Activated CD8-positive, alpha-beta memory T cell treated with anti-CD3 and anti-CD28 coated beads for 24 hours (primary cell): ENCODE measurements at places on chromosomes 1 and 21.

DNA sequence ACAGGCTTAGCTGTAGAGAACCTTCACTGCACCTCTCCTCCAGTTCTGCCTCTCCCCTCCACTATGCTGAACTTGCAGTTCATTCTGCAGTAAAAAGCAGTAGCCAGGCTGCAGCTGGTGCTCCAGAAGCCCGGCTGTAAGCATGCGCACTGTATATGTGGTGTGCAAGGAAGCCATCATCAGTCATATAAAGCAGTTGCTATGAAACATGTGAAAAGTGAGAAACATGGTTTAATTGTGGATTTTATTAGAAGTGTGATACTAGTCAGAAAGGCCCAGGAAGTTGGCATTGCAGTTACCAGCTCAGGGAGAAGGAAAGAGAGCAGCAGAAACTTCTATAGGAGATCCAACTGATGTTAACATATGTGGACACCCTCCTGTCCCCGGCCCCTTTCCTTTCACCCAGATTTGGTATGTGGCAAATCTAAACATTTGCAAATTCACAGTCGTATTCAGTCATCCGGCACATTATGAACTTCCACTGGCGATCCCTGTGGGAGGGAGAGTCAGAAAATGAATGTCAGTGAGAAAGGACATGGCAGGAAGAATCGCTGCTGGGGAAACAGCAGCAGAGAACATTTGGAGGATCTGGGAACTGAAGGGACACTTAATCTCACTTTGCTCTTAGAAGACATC lies 32.8 kb downstream of the DPT start:
- no peak for DNase-seq

GRCh38 chr1:12567288-12567819 lies 50.7 kb downstream of the DHRS3 start:
- DNase-seq: no peak

GRCh38 chr1:183461350-183461749 lies 10.9 kb upstream of the SMG7 start:
- DNase-seq: no peak

GRCh38 chr1:213782941-213783672 lies 204.7 kb upstream of the PROX1 start:
- no peak for DNase-seq

DNA sequence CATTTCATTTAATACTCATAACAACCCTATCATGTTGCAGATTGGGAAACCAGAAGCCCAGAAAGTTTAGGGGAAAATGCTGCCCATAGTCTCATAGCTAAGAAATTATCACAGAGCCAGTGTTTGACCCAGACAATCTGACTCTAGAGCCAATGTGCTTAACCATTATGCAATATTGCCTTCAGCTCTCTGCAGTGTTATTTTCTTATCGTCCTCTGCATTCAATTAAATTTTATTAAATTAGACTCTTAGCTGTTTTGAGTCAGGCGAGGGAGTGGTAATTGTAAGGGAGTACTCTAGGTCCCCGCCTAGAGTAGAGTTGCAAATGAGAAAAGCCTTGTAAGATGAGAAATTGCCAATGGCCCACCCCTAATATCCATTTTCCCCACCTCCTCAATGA lies 191.1 kb downstream of the TTLL7 start:
- no peak for DNase-seq

GRCh38 chr1:236421850-236422516 lies 27.9 kb downstream of the EDARADD start:
- no peak for DNase-seq

GRCh38 chr1:220421508-220421907 lies 106.4 kb upstream of the MARK1 start:
- no peak for DNase-seq

DNA sequence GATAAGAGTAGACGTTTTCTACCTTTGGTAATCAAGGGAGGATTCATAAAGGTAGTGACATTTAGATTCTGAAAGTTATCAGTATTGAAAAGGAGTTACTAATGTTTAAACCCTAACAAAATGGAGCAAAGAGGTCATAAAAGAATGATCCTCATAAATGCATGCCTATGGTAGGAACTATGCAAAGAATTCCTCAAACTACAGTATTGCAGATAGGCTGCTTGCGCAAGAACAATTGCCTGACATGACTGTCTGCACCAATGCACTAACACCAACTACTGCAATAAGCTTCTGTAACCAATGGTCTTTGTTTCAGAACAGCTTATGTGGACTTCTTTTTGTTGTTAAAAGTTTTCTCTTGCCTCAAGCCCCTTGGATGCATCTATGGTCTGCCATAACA lies 597.3 kb upstream of the ADGRL4 start:
- DNase-seq: no peak

GRCh38 chr1:228459091-228459993 lies 27.8 kb upstream of the RNF187 start:
- DNase-seq: peak; percentile 82

GRCh38 chr1:42442662-42443061 lies 13.2 kb downstream of the ZMYND12 start:
- no peak for DNase-seq

DNA sequence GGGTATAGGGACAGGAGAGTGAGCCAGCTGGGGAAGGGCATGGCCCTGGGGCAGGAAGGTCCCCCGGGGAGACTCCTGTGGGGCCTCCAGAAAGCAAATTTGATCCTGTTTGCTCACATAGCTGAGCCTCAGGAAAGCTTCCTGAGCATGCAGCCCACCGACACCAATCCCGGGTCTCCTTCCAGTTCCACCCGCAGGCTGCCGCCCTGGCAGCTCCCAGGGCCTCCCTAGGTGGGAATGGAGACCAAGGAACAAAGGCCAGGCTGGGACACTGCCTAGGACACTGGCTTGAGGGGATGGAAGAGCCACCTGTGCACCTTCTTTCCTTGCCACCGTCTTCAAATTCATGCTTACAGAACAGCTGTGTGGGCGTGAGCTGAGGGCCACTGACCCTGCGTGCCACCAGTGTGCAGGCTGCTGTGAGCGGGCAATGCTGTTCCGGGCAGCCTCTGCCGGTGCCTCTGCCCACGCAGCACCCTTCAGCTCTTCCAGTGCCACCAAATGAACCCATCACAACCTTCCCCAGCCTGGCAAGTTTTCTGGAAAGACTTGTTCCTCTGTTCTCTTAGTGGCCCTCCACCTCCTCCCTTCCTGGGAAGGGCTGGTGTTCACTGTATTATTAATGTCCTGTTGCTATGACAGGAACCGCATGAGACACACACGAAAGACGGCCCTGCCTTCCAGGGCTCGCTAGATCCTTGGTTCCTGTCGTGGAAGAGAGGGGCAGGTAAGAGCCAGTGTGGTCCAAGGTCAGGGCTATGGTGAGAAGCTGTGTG lies 53.6 kb downstream of the ACBD3 start:
- peak; percentile 42 for DNase-seq

- no peak for DNase-seq
These were observed 367.6 kb downstream of the HLX start for GRCh38 chr1:221246628-221247415.

DNA sequence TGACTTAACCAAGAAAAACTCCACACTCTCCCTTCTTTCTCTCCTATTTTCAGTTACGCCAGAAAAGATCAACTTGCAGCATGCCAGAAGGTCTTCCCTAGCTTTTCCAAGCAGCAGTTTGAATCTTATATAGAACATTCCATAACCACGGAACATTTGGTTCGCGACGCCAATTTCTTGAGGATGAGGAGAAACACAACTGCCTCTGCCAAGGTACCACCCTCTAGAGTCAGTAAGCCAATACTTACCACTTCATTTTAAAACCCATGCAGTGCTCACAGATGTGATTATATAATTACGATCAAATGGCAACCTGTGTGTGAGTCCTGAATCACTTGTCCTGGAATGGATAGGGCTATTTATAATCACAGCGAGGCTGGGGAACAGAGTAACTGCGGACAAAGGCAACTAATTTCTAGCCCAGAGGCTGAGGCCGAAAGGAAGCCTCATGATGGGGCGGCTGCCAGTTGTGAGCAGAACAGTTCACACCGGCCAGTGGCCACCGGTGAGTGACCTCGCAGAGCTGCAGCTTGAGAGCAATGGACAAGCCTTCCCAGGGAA lies 43.2 kb upstream of the BACE2 start:
- no peak for DNase-seq

- no peak for DNase-seq
These were observed 49.8 kb downstream of the LYPLAL1 start for GRCh38 chr1:219223496-219223895.

DNA sequence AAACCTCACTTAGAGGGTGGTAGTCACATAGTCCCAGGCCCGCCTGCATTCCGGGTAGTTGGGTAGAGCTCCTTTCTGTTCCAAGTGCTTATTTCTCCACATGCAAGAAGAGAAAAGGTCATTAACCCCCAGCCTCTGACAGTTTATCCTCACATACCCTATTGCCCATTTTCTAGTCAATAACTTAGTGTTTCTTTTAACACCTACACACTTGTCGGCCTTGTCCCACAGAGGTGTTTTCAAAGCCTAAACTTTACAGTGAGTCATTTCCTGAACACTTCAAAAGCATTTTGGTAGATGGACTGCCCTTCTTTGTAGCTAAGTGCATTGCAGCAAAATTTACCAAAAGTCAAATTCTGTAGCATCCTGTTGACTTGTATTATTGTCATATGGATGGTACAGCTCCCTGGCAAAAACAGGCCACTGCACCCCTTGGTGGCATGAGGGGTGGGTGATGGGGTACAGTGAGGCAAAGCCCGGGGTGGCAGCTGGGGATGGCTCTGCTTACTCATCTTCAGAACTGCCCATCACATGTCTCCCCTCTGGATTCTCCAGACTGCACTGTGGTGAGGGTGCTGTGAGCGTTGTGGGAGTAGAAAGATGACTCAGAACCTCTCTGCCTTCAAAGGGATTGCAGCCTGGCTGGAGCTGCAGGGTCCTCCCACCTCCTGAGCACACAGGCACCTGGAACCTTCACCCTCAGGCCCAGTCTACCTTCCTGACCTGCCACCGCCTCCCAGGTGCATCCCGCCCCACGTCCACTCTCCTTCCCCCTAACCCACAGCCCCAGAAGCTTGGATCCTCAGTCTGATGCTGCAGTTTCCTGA lies 45.8 kb upstream of the DMRTB1 start:
- DNase-seq: peak; percentile 85

DNA sequence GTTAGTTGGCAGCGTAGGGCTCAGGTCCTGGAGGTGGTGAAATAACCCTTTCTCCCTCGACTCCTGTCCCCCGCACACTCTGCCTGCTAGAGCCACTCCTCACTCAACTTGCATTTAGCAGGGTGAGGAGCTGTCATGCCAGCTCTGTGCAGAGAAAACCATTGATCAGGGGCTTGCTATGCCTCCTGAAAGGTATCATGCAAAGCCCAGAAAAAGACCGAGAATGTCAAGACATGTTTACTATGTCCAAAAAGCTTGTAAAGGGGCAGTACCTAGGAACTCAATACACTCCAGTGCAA lies 18.0 kb downstream of the ALDH4A1 start:
- DNase-seq: no peak

- no peak for DNase-seq
These were observed 24.4 kb downstream of the FOXO6 start for GRCh38 chr1:41385398-41386195.

GRCh38 chr1:218048828-218049420 lies 236.2 kb upstream of the RRP15 start:
- DNase-seq: no peak

DNA sequence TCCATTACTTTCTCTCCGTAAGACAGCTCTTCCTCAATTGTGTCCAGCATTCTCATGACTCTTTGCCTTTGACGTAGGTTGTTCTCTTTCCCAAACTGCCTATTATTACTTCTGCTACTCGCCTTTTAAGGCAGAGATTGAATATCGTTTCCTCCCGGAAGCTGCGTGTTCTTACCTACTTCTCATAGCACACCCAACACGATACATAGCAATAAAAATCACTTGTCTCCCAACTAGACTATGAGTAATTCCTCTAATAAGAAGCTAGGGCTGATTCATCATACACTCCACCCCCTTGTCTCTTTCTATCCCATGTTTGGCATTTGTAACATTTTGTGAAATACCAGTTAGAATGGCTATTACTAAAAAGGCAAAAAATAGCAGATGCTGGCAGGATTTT lies 55.8 kb upstream of the SGIP1 start:
- no peak for DNase-seq
